ENCODE measurements at places on chromosomes 11 and 22.

- no peak for DNase-seq
Observed at GRCh38 chr11:70732023-70732880, 333.9 kb downstream of the CTTN start.

- no peak for DNase-seq
Observed at GRCh38 chr11:1735271-1735670, 15.1 kb downstream of the IFITM10 start.

DNA sequence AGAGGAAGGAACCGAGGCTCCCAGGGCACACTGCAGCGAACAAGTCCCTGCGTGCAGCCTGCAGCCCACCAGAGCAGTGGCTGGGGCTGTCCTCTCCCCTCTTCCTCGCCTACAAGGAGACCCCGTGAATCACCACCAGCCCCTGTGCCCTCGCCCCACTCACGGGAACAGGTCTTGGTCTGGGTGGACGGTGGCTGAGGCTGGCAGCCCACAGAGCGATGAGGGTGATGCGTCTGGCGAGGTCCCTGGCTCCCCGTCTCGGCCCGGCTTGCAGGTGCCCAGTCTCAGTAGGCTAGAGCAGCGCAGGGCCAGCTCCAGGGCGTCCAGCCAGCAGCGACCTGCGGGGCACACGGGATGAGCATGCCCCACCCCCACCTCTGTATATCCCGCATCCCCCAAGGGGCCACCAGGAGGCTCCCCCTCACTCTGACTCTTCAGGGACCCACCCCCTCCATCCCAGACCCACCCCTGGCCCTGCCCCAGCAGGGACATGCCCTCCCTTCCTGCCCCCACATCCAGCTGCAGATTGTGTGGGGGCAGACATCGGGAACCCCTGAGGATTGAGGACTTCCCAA lies 50.5 kb upstream of the CARS1 start:
- no peak for DNase-seq

DNA sequence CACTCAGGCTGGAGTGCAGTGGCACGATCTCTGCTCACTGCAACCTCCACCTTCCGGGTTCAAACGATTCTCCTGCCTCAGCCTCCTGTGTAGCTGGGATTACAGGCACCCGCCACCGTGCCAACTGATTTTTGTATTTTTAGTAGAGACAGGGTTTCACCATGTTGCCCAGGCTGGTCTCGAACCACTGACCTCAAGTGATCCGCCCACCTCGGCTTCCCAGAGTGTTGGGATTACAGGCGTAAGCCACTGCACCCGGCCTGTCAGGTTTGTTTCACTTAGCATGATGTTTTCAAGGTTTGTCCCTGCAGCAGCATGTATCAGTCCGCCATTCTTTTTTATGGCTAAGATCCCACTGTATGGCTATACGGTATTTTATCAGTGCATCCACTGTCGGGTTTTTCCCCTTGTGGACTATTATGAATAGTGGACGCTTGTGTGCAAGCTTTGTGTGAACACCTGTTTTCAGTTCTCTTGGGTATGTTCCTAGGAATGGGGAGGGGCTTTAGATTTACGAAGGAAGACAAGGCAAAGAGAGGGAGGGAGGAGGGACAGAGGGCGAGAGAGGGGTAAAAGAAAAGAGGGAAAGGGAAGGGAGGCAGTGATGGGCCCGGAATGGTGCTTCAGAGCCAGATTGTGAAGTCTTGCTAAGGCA lies 13.9 kb upstream of the CDC42EP2 start:
- no peak for DNase-seq

- DNase-seq = no peak
Observed at GRCh38 chr11:117546431-117547194, 219.0 kb downstream of the CEP164 start.

GRCh38 chr11:43579171-43579918 lies 101.2 kb upstream of the HSD17B12 start:
- DNase-seq = peak; percentile 81

- no peak for DNase-seq
Observed at GRCh38 chr11:117313091-117313490, 3.0 kb downstream of the BACE1 start.

- no peak for DNase-seq
Observed at GRCh38 chr22:16964366-16964765, 43.7 kb downstream of the GAB4 start.
